Esophagus mucosa (tissue), 1 donor: ENCODE measurements at places on chromosomes 7 and 10. TPM values are rescaled to one million over a fixed set of nuclear protein-coding genes. Genes with fewer than 3 reads are reported as not detected.

DNA sequence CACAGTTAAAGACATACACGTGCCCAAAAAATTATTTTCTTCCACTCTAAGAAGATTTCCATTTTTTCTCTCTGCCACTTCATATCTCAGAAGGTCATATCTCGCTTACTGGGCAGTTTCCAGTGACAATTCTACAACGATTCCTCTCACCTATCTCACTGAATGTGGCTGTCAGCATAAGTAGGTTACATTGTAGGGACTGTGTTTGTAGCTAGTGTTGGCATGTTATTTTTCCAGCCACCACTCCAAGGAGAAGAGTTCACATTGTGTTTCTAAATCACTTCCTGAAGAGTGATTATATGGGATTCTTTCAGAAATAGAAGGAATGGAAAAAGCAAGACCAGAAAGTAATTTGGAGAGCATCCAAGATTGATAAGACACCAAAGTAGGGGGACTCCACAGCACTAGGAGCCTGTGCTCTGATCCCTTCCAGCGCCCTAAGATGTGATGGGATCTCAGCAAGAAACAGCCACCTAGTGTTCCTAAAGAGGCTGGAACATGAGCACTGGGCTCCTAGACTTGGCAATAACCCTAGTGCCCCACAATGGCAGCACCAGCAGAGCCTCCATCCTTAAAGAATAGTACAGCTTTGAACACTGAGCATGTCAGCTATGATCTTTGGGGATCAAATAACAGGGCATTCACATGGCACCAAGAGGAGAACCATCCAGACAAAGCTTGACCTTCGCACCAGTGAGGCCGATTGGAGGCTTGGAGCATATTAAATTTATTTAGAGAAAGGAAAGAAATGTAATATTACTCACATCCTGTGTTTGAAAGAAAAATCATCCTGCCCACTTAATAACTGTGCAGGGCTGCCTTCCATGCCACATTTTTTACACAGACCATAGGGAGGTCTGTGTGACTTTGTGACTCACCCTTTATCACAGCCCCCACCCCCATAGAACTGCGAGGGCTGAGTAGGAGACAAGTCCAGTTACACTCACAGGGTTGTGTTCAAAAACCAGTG, 51.8 kb downstream of the CAV1 start:
- peak; percentile 62 for ATAC-seq

DNA sequence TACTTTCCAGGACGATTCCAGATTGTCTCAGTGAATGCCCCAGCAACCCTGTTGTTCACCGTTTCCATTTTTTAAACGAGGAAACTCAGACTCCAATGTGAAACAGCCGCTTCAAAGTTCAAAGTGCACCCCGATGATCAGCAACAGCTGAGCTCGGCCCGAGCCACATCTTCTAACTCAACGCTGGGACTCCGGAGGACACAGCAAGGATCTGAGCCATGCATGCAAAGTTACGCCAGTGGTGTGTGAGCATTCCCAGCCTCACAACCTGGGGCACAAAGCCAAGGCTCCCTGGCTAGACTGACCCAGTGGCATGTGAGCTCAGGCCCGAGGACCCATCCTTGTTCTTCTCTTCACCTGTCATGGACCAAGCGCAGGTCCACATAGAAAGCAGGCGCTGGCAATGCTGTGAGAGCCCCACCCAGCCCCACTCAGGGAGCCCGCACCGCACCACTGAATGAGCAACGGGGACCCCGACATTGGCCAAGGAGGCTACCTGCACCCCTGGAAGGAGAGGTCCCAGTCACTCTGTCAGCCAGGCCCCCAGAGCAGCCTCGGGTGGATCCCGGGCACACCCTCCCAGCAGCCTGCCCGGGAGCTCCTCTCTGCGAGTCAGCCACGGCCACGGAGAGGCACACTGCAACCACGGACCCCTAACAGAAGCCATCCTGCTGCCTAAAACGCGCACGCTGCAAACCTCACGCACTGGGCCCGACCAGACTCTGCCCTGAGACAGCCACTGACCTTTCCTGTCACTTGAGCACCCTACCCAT, 82.9 kb downstream of the MAD1L1 start:
- no peak for ATAC-seq

DNA sequence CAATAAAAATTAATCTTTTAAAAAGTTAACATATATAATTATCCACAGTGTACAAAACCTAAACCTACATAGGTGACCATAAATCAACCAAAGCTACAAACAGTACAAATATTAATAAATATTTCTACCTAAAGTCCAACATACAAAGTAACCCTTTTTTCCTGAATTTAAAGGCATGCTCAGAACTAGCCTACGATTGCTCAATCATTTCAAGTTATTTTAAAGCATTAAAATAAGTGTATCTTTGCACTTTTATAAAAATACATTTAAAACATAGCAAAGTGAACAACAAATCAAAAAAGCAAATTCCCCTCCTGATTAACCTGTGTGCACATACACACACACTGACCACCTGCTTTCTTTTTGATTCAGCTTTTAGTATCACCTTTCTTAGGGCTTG, 202.2 kb downstream of the PARD3 start:
- ATAC-seq = no peak

- no peak for ATAC-seq
Measured at GRCh38 chr10:87761153-87761552, 56.9 kb downstream of the ATAD1 start.

DNA sequence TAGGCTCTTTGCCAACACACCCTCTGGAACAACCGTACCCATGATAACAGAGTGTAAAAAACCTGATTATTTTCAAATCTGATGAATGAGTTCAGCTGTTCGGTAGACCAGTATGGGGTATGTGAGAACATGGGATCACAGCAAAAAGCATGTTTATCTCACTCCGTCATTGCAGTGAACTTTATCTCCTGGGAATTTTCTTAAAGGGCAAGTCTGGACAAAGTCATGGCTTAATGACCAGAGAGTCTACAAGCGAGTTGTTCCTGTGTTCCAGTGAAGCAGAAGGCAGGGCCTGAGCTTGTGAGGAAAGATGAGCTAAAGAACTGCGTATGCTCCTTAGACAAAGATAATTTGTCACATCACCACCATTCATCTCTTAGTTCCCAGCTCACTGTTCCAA, 219.7 kb downstream of the TRIL start:
- ATAC-seq = peak; percentile 56

- ATAC-seq = no peak
Measured at GRCh38 chr7:40099837-40100236, 34.6 kb downstream of the MPLKIP start.

- no peak for ATAC-seq
Measured at GRCh38 chr7:95245828-95246500, 78.4 kb downstream of the PON1 start.

DNA sequence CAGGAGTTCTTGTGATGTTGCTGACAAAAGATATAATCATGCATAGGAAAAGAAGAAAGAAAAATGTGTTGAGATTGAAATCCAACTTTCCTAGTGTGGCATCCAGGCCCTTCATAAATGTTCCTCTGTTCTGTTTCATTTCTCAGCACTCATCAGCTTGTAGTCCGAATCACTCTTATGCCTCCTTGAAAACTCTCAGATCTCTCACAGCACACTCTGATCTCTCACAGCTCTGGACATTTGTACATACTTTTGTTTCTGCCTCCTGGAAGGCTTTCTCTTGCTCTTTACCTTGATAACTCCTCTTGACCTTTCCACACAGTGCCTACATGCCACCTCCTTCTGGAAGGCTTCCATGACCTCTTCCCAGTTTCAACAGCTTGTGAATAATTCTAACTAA, 409.0 kb upstream of the LRRN3 start:
- no peak for ATAC-seq

- no peak for ATAC-seq
Measured at GRCh38 chr7:83105948-83106347, 56.7 kb downstream of the PCLO start.

DNA sequence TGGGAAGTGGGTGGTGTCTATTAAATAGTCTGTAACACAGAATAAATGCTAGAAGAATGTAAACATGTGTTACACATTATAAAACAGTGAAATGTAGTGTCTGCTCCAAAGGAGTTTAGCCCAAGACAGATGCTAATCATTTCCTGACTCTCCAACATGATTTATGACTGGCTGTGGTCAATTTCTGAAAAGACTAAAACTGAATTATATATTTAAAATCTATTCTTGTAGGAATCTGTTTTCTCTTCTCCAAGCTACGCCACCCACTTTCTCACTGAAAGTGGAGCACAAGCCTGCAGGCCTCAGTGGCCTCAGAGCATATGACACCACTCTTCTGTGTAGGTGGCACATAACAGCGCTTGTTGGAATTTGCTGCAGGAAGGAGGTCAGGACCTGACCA, 44.4 kb downstream of the CTTNBP2 start:
- no peak for ATAC-seq

DNA sequence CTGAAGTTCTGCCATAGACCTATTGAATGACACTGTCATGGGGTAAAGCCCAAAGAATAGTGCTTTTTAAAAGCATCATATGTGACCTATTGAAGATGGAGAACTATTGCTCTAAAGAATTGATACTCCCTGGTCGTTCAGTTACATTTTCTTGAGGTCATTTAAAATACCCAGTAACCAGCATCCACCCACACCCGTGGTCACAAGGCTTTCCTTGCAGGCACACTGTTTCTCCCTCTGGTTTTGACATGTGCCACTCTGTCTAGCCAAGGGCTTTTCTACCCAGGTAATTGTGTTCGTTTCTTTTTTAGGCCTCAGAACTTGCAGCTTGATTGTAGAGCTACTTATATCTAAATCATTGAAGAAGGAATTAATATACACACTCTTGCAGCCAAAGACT, 68.3 kb upstream of the LYZL2 start:
- ATAC-seq = no peak

DNA sequence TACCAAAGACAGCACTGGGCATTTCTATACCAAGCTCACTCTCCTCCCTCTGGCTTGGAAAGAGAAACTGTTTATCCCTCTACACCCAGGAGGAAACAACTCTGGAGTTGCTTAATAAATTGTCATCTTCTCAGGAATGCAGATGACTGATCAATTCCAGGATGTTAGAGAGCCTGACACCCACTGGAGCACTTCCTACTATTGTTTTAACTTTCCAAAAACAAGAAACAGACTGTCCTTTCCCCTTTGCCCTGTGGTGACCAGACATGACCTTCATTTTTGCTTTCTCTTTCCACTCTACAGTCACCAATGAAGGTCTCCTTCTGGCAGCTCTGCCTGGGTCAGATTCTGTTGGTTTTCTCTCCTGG, 19.6 kb downstream of the GIMAP4 start:
- peak; percentile 68 for ATAC-seq

DNA sequence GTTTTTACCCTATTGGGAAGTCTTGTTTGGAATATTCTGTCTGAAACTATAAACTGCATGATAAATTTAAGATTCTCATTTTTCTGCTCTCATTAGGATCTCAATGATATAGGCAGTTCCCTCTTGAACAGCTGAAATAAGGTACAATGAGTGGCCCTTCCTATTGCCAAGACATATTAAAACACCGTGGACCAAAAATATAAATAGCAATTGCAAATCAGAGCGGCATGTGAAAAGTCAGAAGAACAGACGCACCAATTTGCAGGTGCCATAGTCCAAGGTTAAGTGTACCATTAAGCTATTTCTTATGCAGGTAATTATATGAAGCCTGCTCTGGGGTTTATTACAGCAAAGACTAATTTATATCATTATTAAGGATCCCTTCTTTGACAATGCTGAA, 920.8 kb upstream of the CELF2 start:
- ATAC-seq = no peak

DNA sequence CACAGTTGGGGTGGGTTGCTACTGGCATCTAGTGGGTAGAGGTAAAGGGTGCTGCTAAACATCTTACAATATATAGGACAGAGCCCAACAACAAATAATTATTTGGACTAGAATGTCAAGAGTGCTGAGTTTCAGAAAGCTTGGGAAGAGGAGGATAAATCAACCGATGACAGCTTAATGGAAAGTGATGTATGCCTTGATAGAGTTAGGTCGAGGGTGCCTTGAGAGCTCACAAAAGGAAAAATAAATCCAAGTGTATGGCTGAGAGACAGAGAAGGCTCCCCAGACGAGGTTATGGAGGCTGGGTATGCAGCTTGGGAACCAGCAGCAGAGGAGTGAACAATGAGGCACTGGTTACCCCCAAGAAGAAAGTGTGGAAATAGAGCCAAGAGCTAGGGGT, 211.1 kb downstream of the HDAC9 start:
- ATAC-seq = no peak

DNA sequence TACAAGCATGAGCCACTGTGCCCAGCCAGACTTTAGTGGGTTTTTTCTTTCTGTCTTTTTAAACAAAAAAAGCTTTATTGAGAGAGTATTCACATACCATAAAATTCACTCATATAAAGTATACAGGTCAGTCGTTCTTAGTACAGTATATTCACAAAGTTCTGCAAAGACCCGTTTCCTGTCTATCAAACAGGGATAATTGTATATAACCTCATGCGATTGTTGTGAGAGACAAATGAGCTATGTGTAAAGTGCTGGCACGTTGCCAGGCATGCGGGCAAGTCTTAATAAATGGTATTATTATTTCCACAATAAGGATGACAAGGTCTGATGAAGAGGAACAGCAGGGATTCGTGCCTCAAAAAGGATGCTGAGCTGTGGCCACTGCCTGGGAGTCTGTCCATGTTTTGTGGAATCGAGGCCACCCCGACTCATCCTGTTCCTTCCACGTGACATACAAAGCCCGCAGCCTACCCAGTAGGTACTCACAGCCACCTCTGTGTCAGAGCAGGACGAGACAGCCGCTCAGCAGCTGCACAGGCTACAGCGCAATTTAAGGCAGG, 51.6 kb downstream of the SMKR1 start:
- ATAC-seq = no peak

GRCh38 chr10:124174071-124174566, 80.7 kb upstream of the CHST15 start:
- ATAC-seq = no peak

GRCh38 chr10:88289342-88289741, 293.8 kb downstream of the RNLS start:
- no peak for ATAC-seq

- ATAC-seq = no peak
Measured at GRCh38 chr7:156691764-156692163, 51.2 kb downstream of the RNF32 start.

- no peak for ATAC-seq
Measured at GRCh38 chr7:39979406-39980073, 29.5 kb downstream of the CDK13 start.

- ATAC-seq = peak; percentile 84
Measured at GRCh38 chr10:24255881-24256311, 47.0 kb downstream of the KIAA1217 start.

The LSM5 gene
- total RNA-seq = 41.3 TPM

The SNCG gene
- 8.2 TPM for total RNA-seq

The CCL24 gene
- 0.56 TPM for total RNA-seq

The NEURL1 gene
- 0.16 TPM for total RNA-seq

The CADPS2 gene
- total RNA-seq = 2.4 TPM

The ANKRD30A gene
- not detected for total RNA-seq

The AP4M1 gene
- 15.1 TPM for total RNA-seq

The NRAP gene
- 0.12 TPM for total RNA-seq
